Fibroblast of skin of scalp (primary cell): ENCODE measurements at places on chromosomes 2 and 18.

GRCh38 chr2:189585226-189585756 lies 4.7 kb upstream of the SLC40A1 start:
- DNase-seq = no peak

GRCh38 chr18:61530681-61531080 lies 197.5 kb downstream of the CDH20 start:
- DNase-seq = no peak

GRCh38 chr2:8580316-8581233 lies 101.3 kb upstream of the ID2 start:
- peak; percentile 13 for DNase-seq

DNA sequence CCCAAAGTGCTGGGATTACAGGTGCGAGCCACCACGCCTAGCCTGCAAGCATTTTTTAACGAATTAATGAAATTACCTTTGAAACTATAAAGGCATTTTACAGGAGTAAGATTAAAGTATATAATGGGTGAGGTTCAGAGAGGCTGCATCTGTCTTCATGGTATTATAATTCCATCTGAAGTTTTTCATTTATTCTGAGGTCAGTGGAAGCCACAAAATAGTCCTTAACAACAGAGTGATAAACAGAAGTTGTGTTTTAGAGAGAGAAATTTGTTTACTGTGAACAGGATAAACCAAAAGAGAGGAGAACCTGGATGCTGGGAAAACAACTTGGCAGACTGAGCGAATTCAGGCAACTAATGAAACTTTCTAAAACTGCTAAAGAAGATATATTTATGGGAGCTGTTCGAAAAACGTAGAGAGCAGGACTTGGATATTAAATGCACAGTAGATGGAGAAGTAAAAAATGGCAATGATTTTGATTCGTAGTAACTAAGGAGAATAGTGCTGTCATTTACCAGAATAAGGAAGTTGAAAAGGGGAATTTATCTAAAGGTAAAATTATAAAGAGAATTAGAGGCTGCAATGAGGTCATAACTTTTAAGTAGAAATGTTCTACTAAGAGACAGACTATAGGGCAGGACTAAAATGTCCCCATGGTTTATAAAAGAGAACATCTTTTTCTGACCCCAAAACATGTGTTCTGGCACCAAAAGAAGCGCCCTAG lies 37.9 kb upstream of the ITGA4 start:
- DNase-seq = no peak

DNA sequence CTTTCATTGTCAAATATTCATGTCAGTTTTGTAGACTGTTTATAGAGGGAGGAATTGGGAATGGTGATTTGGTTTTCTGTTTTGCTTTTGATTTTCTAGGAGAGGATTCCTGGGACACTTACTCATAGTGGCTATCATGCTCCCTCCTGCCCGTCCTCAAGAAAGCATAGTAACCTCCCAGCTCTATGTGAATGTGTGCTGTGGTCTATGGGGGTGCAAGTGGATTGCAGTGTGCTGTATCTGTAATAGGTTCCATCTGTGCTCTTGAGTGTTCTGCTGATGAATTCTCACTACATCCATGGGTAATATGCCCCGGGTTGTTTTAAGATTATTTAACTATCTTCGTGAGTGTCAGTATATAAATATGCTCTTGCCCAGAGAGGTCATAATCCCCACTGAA lies 811.3 kb downstream of the CNTNAP5 start:
- peak; percentile 74 for DNase-seq
